ENCODE measurements at places on chromosomes 6 and 20. TPM values are rescaled to one million over a fixed set of nuclear protein-coding genes. Genes with fewer than 3 reads are reported as not detected.

WFDC5 gene
- not detected for total RNA-seq

HSPA12B gene
- total RNA-seq, result 4.9 TPM

PGK2 gene
- not detected for total RNA-seq

OTOR gene
- total RNA-seq, result not detected

TFAP2A gene
- total RNA-seq, result 0.10 TPM

HLA-DRB1 gene
- 6.7 TPM for total RNA-seq

SLC13A3 gene
- total RNA-seq, result 9.8 TPM

GSTA1 gene
- not detected for total RNA-seq

SIRPB2 gene
- total RNA-seq, result 0.28 TPM

VPS52 gene
- total RNA-seq, result 36.5 TPM

MMUT gene
- total RNA-seq, result 13.0 TPM

- no peaks in the 10 kb centered on the region for H3K27me3 ChIP-seq
- H3K4me3 ChIP-seq, result no peak overlapping the region
- no peak for DNase-seq
- no peaks in the 10 kb centered on the region for H3K4me1 ChIP-seq
Observed at GRCh38 chr6:43944908-43945767, 175.1 kb downstream of the VEGFA start.

- no peaks in the 10 kb centered on the region for H3K36me3 ChIP-seq
- no peak for DNase-seq
- H3K4me3 ChIP-seq, result no peak within 1 kb of the TSS
- H3K4me1 ChIP-seq, result peaks cover 6% of the 10 kb centered on the region
- no peak within 1 kb of the TSS for H3K27ac ChIP-seq
Observed at GRCh38 chr6:52186075-52186474, at the start of gene IL17A. TSS of gene IL17A (plus strand) at chr6:52186375. CDS start at chr6:52186432, 57 bp downstream.

- no peak overlapping the region for H3K27ac ChIP-seq
- no peaks in the 10 kb centered on the region for H3K36me3 ChIP-seq
- H3K4me1 ChIP-seq, result no peaks in the 10 kb centered on the region
- H3K27me3 ChIP-seq, result 0 out of 2 replicates have a peak, but pooled peaks cover 3% of the 10 kb centered on the region
- H3K4me3 ChIP-seq, result no peak overlapping the region
Observed at GRCh38 chr20:60629206-60629605, 622.9 kb upstream of the CDH4 start.

DNA sequence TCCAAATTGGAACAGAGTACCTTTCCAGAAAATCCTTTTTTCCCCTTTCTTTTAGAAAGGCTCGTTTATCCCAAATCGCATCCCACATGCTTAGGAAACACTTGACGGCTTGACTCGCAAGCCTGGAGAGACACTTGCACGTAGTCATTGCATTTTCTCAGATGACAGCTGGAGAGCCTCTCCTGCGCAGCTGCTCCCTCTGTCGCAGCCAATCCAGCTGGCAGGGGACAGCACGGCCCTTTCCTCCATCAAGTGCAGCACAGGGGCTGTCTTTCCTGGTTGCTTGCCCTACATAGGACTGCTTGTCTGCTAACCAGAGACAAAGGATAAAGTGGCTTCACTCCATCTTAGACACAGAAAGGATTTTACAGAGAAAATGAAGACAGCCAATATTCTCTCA is 77.6 kb upstream of the RGS17 start:
- no peaks in the 10 kb centered on the region for H3K36me3 ChIP-seq
- DNase-seq, result no peak
- no peak overlapping the region for H3K27ac ChIP-seq

GRCh38 chr6:4018924-4019236 is 60.1 kb downstream of the FAM217A start:
- H3K27ac ChIP-seq, result peak overlapping the region; percentile 92
- no peaks in the 10 kb centered on the region for H3K27me3 ChIP-seq
- H3K4me3 ChIP-seq, result peak overlapping the region; percentile 94
- peaks cover 9% of the 10 kb centered on the region for H3K4me1 ChIP-seq

DNA sequence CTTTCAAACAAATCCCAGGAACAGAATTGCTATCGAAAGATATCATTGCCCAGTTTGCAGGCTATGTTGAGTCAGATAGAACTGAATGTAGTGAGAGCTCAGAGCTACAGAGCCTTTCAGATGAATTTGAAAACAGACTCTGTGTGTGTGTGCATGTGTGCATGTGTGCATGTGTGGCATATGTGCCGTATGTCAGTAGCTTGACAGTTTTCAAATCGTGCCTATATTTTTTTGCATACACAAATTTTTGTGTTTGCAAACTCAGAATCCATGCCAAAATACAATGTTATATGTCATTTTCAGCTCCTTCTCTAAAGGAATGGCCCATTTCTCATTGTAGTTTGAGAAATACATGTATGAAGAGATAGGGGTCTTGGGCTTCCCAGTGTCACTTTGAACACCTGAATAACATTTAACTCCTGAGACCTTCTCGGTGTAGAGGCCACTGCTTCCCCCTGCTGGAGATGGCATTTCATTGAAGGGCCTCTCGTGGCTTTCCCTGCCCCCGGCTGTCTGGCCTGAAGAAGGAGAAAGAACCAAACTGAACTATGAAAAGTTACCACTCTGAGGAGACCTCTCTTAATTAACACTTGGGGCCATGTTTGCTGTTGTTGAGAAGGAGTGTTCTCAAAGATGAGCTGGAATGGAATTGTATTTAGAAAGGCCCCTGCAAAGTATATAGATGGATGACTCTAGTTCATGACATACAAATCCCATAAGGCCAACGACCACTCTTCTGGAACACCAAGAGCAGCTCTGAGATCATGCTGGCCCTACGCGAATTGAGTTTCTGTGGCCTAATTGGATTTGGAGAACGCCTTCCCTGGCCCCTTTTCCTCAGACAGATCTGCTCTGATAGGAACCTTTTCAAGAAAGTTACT is 58.7 kb downstream of the VAPB start:
- H3K27ac ChIP-seq, result no peak overlapping the region
- peaks cover 7% of the 10 kb centered on the region for H3K4me1 ChIP-seq
- peaks cover 12% of the 10 kb centered on the region for H3K36me3 ChIP-seq
- no peak overlapping the region for H3K4me3 ChIP-seq

- H3K4me3 ChIP-seq, result no peak overlapping the region
- no peaks in the 10 kb centered on the region for H3K27me3 ChIP-seq
- H3K36me3 ChIP-seq, result no peaks in the 10 kb centered on the region
- DNase-seq, result peak; percentile 33
- H3K27ac ChIP-seq, result no peak overlapping the region
Observed at GRCh38 chr6:87710090-87710489, 8.1 kb upstream of the AKIRIN2 start.

DNA sequence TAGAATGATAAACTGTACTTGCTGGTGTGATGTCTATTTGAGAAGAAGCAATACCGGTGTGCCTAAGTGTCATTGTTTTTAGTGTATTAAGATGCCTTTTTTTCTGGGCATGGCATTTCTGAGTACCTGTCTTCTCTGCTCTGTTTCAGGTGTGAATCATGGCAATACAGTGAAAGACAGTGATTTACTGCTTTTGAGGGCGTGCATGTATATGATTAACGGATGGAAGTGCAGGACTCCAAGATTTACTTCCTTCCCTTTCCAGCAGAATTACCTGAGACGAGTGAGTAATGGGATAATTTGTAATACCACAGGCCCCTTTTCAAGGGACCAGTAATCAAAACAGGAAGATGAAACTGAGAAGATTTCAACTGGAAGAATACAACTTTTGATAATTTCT is 315.8 kb downstream of the SOX4 start:
- no peaks in the 10 kb centered on the region for H3K36me3 ChIP-seq
- H3K27ac ChIP-seq, result no peak overlapping the region
- no peak for DNase-seq
- H3K27me3 ChIP-seq, result no peaks in the 10 kb centered on the region
- H3K4me1 ChIP-seq, result peaks cover 6% of the 10 kb centered on the region
- no peak overlapping the region for H3K4me3 ChIP-seq

DNA sequence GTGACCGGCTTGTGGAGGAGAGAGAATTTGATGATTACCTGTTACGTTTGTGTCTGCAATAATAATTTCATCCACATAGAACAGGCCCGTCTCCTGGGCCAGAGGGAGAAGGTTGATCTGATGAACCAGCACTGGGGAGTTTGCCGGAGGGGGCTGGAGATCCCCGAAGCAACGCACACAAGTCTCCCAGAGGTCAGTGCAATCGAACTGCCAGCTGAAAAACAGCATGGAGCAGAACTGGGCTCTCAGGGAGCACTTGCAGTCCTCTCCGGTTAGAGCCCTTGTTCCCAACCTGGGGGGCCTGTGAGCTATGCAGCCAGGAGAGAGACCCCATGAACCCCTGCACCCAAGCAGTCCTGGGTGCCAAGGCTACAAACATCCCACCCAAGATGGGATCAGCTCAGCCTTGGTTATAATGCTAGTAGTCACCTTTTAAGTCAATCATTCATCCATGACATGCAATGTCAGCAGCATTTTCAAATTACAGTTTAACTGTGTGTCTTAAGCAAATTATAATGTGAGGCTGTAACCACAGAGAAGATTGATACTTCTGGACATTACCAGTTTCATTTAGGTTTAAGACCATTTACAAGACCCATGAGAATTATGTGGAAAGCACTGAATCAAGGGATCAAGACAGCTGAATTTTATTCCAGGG is 34.2 kb downstream of the PKHD1 start:
- no peaks in the 10 kb centered on the region for H3K4me1 ChIP-seq
- no peaks in the 10 kb centered on the region for H3K27me3 ChIP-seq
- no peak overlapping the region for H3K4me3 ChIP-seq
- no peaks in the 10 kb centered on the region for H3K36me3 ChIP-seq
- no peak overlapping the region for H3K27ac ChIP-seq

- DNase-seq, result no peak
- no peak overlapping the region for H3K4me3 ChIP-seq
- H3K27ac ChIP-seq, result no peak overlapping the region
- H3K36me3 ChIP-seq, result no peaks in the 10 kb centered on the region
- peaks cover 9% of the 10 kb centered on the region for H3K4me1 ChIP-seq
Observed at GRCh38 chr6:12296255-12296573, 6.1 kb downstream of the EDN1 start.

- no peak overlapping the region for H3K27ac ChIP-seq
- no peaks in the 10 kb centered on the region for H3K4me1 ChIP-seq
- H3K36me3 ChIP-seq, result no peaks in the 10 kb centered on the region
- no peak overlapping the region for H3K4me3 ChIP-seq
- no peak for DNase-seq
- H3K27me3 ChIP-seq, result no peaks in the 10 kb centered on the region
Observed at GRCh38 chr20:61694682-61695081, 371.0 kb downstream of the TAF4 start.

- peaks cover 7% of the 10 kb centered on the region for H3K4me1 ChIP-seq
- peak overlapping the region; percentile 65 for H3K27ac ChIP-seq
- peak; percentile 74 for DNase-seq
- H3K27me3 ChIP-seq, result no peaks in the 10 kb centered on the region
- no peaks in the 10 kb centered on the region for H3K36me3 ChIP-seq
Observed at GRCh38 chr6:6758915-6759654, 170.6 kb downstream of the LY86 start.

DNA sequence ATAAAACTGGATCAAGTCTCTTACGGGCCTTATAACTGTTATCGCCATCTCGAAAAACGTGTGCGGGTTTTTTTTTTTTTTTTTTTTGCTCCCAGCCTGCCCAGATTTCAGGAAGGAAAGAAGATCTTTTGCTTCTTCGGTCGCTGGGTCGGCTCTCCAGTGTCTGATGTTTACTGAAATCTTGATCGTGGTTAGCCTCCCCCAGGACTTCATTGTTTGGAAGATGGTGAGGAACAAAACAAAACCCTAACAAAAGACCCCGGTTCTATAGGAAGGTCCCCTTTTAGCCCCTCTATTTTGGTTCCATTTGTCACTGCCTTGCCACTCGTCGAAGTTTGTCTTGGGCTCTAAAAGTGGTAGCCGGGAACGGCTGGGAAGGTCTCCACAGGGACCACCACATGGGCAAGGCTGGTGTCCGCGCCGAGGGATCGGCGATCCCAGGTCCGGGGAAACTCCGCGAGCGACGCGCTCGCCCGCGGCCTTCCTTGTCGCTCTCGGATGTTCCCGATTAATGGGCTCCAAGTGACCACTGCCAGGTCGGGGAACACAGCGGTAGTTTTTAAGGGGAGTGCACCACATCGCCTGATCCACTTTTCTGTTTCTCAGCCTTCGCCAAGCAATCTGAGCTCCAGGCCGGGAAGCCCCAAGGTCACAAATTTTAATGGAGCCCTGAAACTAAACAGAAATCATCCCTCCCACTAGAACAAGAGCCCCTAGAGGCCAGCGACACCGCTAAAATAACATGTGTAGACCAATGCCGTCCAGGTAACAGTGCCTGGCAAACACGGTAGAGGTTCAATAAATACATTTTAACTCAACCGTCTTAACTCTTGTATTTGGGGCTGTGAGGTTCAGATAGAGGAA is 27.0 kb downstream of the TRIM27 start:
- no peaks in the 10 kb centered on the region for H3K27me3 ChIP-seq
- DNase-seq, result no peak

DNA sequence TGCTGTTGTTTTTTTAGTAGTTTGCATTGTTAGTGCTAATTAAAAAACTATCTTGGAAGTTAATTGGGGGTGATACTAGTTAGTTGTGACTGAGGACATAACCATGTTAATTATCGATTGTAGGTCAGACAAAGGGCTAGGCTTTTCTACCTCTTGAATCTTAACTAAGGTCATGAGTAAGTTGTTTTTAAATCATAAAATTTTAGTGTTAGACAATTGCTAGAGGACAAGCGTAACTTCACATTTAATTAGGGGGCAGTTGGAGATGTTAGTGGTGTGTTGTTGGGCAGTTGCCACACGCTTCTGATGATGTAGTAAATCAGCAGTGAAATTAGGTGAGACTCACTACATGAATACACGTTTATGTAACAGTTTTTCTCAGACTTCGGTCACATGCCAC is 619.1 kb upstream of the FLRT3 start:
- H3K4me3 ChIP-seq, result no peak overlapping the region
- no peaks in the 10 kb centered on the region for H3K36me3 ChIP-seq
- H3K4me1 ChIP-seq, result no peaks in the 10 kb centered on the region

DNA sequence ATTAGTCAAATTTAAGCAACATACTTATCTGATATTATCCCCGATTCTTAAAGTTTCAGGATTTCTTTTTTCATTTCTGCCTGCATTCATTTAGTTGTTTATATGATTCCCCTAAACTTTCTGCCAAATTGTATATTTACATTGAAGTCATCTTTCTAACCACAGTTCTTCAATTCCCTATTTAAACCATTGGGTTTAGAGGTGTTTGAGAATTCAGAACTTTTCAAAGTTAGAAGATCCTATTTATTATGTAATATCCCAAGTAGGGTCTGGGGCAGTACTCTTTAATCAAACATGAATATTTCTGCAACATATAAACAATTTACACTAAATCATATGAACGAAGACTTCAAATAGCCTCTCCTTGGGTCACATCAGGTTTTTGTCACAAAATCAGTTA is 52.9 kb downstream of the KLHL31 start:
- no peak for DNase-seq
- H3K36me3 ChIP-seq, result no peaks in the 10 kb centered on the region
- no peak overlapping the region for H3K27ac ChIP-seq
- H3K4me3 ChIP-seq, result no peak overlapping the region

- peak overlapping the region; percentile 74 for H3K4me3 ChIP-seq
- H3K27me3 ChIP-seq, result peaks cover 39% of the 10 kb centered on the region
- H3K4me1 ChIP-seq, result no peaks in the 10 kb centered on the region
- DNase-seq, result no peak
- no peaks in the 10 kb centered on the region for H3K36me3 ChIP-seq
Observed at GRCh38 chr20:47785854-47786764, 828 bp upstream of the SULF2 start.

- H3K27me3 ChIP-seq, result no peaks in the 10 kb centered on the region
- peak overlapping the region; percentile 52 for H3K27ac ChIP-seq
- H3K4me1 ChIP-seq, result peaks cover 8% of the 10 kb centered on the region
- H3K36me3 ChIP-seq, result peaks cover 35% of the 10 kb centered on the region
Observed at GRCh38 chr6:158818581-158819212, 471 bp downstream of the EZR start.
